ENCODE measurements at places on chromosomes 6 and 20. TPM values are rescaled to one million over a fixed set of nuclear protein-coding genes. Genes with fewer than 3 reads are reported as not detected.

DNA sequence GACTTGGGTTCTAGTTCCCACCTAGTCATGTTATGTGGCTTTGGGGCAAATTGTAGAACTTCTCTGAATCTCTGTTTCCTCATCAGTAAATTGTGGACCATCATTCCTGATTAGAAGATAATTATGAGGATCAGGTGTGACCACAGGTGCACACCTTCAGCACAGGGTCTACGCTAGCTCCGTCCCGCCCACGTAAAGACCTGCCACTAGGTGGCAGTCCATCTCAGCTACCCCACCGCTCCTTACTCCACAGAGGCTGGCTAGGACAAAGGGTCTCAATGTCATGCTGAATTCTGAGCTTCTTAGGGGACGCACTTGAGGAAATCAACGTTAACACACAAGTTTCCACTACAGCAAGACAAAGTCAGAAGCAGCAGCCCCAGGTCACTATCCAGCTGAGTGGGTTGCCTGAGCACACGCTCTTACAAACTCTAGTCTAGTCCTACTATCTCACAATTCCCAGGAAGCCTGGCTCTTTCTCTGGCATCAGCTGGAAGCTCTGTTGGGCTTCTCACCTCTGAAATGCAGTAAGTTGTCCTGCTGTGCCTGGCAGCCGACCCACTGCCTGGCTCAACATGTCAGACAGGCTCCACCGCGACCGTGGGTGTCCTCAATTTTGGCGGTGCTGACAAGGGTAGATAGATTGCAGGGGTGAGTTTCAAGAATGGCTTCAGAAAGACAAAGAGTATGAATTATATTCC, 2.0 kb upstream of the PLCG1 start:
- DNase-seq: no peak

DNA sequence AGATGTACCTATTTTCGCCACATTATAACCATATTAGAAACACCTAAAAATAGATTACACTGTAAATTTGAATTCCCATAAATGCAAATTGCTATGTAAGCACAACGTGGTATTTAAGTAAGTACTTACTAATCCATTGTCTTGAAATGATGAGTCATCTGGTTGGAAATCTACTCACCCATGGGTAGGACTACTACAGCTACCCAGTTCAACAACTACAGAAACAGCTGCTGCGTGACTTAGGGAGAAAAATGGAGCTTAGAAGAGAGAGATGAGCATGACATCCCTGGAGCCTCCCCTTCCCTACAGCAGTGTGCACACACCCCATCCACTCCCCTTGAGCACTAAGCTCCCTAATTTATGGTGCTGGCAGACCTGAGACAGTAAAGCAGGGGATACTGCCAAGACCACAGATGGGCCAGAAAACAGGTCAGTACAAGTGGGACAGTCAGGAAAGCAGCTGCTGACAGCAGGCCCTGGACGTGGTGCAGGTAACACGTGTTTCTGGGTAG, 26.9 kb downstream of the RRAGD start:
- DNase-seq: peak; percentile 51

GRCh38 chr6:134094441-134094840, 42.0 kb upstream of the SLC2A12 start:
- no peak for DNase-seq

DNA sequence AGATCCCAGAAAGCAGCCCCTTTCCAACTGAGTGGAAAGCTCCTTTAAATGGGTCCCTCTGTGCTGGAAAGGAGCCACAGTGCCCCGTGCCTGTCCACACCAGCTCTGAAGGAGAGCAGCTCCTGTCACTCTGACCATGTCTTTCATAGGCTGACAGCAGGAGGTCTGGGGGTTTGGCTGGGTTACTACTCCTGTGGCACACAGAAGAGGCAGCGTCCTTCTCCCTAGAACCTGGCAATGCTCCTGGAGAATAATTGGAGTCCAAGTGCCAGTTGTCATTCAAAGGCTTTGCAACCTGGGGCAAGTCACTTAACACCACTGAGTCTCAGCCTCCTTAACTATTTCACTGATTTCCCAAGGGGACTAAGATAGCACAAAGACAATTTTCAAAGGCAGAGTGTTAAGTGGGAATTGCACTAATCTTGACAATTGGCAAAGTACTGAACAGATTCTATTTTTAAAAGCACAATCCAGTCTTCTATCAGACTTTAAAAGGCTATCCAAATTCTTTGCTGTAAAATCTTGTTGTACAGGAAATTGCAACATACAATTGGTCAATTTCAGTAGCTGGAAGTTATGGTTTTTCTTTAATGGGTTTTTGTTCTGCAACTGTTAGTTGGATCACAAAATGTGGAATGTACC, 457.2 kb downstream of the KIF16B start:
- no peak for DNase-seq

- DNase-seq: no peak
These were observed 316.1 kb upstream of the PRDM1 start for GRCh38 chr6:105769987-105770386.

GRCh38 chr6:26271668-26272024, 93.4 kb upstream of the BTN3A2 start:
- DNase-seq: no peak

DNA sequence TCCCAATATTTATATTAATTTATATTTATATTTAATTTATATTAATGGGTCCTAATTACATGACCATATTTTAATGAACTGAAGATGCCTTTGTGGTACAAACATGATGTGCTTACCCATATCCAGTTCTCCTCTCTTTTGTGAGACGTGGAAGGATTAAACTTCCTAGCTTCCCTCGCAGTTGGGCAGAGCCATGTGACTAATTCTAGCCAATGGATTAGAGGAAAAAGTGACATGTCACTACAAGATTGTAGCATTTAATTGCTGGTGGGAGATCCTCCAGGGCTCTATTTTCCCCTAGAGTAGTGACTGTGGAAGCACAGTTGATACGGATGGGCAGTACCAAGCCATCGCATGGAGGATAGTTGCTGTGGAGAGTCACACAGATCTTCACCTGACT, 4.8 kb upstream of the SOBP start:
- DNase-seq: no peak

- no peak for DNase-seq
These were observed 5.5 kb downstream of the UBR2 start for GRCh38 chr6:42569102-42570028.

DNA sequence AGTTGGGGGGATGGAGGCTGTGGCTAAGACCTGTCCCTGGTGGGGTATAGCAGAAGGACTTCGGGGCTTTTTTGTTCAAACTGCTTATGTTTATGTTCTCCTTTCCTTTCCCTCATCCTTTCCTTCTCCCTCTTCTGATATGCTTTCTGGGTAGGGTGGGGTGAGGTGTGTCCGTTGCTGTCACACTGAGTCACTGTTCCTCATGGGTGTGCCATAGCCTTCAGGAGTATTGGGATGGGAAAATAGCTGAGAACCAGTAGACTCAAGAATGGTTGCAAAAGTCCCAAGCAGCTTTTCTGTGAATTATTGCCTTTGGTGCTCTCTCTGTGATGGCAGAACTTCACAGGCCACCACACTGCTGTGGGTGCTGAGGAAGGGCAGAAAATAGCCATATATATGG, 39.6 kb downstream of the TPD52L1 start:
- DNase-seq: no peak

GRCh38 chr20:20327746-20328145, 40.2 kb upstream of the INSM1 start:
- DNase-seq: no peak

DNA sequence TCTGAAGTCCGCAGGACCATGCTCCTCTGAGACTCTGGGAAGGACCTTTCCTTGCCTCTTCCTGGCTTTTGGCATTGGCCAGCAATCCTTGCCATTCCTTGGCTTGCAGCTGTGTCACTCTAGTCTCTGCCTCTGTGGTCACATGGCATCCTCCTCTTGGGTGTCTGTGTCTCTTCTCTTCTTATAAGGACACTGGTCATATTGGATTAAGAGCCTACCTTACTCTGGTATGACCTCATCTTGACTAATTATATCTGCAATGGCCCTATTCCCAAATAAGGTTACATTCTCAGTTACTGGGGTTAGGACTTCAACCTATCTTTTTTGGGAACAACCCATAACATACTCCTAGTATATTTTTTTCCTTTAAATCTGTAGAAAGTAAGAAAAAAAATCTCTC, 49.9 kb upstream of the GTSF1L start:
- no peak for DNase-seq

DNA sequence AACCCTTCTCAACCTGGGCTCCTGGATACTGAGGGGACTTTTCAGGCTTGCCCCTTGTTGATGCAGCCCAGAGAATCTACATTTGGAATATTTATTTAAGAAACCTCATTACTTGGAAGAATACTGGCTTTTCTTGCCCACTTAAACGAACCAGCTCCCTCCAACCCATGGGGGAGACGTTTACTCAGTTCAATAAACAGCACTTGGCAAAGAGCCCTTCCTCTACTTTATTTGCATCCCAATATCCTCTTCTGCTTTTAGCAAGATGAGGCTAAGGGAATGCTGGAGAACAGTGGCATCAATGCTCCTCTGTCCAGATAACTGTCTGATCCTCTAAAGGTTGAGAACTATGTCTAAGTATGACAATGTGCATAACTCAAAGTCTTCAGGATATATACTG, 22.2 kb downstream of the PTPRK start:
- no peak for DNase-seq

GRCh38 chr6:105429676-105430075, 26.8 kb upstream of the PREP start:
- DNase-seq: no peak

- DNase-seq: no peak
These were observed 172.7 kb upstream of the LRFN2 start for GRCh38 chr6:40759838-40760237.

DNA sequence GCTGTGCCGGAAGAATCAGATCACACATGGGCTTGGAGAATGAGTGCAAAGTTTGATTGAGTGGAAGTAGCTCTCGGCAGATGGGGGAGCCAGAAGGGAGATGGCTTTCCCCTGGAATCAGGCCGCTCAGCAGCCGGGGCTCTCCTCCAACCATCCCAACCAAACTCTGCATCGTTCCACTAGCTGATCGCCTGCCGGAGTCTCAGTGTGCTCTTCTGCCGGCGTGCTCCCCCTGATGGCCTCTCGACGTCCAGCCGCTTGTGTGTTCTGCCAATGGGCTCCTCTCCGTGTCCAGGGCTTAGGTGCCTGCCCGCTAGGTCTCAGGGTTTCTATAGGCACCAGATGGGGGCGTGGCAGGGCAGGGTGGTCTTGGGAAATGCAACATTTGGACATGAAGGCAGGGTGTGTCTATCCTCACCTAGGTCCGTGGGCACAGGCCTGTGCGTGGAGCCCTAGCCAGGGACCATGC, 4.9 kb upstream of the BIRC7 start:
- no peak for DNase-seq

GRCh38 chr6:22015944-22016343, 280.9 kb downstream of the PRL start:
- no peak for DNase-seq

GRCh38 chr6:89769572-89769971, 50.0 kb downstream of the MDN1 start:
- DNase-seq: no peak

- no peak for DNase-seq
These were observed 6.4 kb upstream of the ABHD16B start for GRCh38 chr20:63854766-63855362.

DNA sequence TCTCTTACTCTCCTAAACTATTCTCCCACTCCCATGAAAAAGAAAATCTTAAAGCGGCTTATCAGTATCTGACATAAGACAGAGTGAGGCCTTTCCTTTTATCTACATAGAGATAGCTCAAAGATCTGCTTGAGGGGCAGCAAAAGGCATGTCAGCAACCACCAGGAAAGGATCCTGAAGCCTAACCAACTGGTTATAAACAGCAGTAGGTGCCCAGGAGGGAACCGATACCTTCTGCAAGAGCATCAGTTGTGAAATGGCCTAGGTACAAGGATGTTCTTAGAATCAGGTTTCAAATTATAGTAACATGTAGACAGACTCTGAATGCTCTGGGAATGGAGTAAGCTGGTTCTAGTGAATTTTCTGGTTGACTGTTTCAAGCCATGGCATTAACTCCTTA, 21.4 kb downstream of the JARID2 start:
- DNase-seq: no peak

DNA sequence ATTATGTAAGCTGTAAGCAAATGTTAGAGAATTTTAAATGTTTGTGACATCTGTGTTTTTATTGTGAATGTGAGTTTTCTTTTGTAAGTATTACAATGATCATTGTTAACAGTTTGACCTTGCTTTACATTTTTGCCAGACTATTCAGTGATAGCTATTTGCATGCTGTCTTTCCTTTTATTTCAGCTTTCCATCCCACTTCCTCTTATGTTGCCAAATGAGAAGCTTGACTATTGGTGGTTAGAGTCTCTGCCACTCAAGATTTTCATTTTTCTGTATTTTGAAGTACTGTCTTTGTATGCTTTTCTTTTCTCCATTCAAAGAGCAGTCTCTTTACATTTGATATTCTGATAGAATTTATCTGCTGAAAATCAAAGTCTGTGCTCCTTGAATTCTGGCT, 104.1 kb downstream of the PRIM2 start:
- DNase-seq: peak; percentile 24

DNA sequence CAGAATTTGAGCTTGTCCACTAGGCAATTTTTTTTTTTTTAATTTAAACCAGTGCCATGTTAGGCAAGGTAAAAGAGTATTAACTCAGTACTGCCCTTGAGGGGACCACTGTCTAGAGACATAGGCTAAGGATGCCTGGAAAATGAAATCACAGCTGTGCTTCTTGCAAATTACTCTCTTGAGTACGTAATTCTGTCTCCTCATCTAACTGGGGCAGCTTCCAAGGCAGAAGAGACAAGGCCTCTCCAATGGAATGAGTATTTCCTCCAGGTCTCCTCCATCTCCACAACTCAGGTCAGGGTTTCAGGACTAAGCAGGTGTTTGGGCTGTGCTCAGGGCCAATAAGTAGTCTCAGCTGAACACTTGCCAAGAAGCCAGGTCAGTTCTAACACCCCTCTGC, 33.8 kb upstream of the MRPS10 start:
- no peak for DNase-seq

FRK gene
- 1.7 TPM for total RNA-seq

E2F1 gene
- 41.5 TPM for total RNA-seq

KHDC1L gene
- not detected for total RNA-seq

DUSP15 gene
- total RNA-seq: 3.2 TPM

CENPW gene
- 78.9 TPM for total RNA-seq

SPATA25 gene
- total RNA-seq: 2.4 TPM

SLC17A2 gene
- total RNA-seq: not detected

CST2 gene
- total RNA-seq: not detected

TNFAIP3 gene
- total RNA-seq: 229 TPM

TSHZ2 gene
- total RNA-seq: 0.36 TPM

SLA2 gene
- 1.7 TPM for total RNA-seq

HLA-DQB1 gene
- total RNA-seq: 119 TPM

BFSP1 gene
- total RNA-seq: 0.13 TPM

All from GM12878 (cell line).